ENCODE measurements at places on chromosomes 1 and 21.

GRCh38 chr1:156928043-156928602, 7.7 kb downstream of the LRRC71 start:
- DNase-seq = no peak

- no peak for DNase-seq
Observed at GRCh38 chr1:236273358-236273757, 8.4 kb downstream of the ERO1B start.

GRCh38 chr1:59554011-59554663, 257.2 kb downstream of the FGGY start:
- DNase-seq = no peak

- no peak for DNase-seq
Observed at GRCh38 chr1:151843398-151843797, 3.8 kb upstream of the C2CD4D start.

- no peak for DNase-seq
Observed at GRCh38 chr1:160328184-160328583, 14.9 kb downstream of the COPA start.

DNA sequence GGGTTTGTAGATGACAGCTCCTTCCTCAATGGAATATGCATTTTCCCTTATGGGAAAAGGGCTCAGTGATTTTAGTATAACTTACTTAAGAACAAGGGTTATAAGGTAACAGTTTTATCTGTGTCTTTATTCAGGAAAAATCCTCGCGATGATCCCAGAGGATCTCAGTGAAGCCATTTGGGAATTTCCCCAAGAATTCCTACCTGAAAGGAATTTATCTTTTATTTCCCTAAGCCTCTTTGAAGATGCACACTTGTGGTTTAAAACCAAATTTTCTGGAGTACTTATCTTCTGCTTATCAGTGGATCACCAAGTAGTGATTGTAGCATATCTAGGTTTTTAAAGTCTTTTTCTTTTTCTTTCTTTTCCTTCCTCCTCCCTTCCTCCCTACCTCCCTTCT, 58.8 kb downstream of the AK4 start:
- DNase-seq = no peak

DNA sequence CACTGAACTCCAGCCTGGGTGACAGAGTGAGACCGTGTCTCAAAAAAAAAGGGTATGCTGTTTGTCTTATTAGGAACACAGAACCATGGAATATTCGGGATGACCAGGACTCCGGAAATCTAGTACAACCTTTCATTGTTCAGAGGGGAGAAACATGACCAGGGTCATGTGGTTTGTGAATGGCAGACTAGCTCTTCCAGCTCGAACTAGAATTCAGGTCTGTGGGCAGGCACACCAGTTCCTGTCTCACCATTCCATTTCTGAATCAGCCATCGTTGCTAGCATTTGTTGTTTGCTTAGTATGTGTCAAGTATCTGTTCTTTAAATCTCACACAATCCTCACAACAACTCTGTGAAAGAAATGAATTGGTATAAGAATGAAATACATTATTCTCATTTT, 50.9 kb downstream of the MDM4 start:
- DNase-seq = no peak

- no peak for DNase-seq
Observed at GRCh38 chr1:201721082-201722049, 107.6 kb upstream of the IPO9 start.

DNA sequence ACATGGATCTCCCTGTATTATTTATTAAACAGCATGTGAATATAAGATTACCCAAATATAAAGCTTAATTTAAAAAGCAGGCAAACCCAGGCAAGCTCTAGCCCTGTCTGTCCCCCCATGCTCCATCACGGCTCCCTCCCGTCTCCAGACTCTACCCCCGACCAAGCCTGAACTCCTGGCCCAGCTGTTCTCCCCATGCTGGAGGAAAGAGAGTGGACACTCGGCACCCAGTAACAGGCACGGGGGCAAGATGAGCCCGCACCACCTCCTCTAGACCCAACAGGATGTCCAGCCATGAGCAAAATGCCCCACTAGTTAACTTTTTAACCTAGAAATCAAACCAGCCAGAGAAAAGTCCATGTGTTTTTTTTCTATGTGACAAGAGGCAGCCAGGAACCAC, 19.3 kb downstream of the SLC19A1 start:
- DNase-seq = no peak

DNA sequence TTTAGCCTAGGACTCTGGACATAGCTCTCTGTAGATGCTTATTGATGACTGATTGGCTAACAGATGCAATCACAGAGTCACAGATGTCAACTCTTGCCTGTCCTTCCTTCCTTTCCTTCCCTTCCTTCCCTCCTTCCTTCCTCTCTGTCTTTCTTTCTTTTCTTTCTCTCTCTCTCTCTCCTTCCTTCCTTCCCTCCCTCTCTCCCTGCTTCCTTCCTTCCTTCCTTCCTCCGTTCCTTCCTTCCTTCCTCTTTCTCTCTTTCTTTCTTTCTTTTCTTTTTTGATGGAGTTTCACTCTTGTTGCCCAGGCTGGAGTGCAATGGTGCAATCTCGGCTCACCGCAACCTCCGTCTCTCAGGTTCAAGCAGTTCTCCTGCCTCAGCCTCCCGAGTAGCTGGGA, 106.1 kb downstream of the KIF26B start:
- DNase-seq = no peak
